KBM-7 (cell line): ENCODE measurements at places on chromosomes 13 and 19.

DNA sequence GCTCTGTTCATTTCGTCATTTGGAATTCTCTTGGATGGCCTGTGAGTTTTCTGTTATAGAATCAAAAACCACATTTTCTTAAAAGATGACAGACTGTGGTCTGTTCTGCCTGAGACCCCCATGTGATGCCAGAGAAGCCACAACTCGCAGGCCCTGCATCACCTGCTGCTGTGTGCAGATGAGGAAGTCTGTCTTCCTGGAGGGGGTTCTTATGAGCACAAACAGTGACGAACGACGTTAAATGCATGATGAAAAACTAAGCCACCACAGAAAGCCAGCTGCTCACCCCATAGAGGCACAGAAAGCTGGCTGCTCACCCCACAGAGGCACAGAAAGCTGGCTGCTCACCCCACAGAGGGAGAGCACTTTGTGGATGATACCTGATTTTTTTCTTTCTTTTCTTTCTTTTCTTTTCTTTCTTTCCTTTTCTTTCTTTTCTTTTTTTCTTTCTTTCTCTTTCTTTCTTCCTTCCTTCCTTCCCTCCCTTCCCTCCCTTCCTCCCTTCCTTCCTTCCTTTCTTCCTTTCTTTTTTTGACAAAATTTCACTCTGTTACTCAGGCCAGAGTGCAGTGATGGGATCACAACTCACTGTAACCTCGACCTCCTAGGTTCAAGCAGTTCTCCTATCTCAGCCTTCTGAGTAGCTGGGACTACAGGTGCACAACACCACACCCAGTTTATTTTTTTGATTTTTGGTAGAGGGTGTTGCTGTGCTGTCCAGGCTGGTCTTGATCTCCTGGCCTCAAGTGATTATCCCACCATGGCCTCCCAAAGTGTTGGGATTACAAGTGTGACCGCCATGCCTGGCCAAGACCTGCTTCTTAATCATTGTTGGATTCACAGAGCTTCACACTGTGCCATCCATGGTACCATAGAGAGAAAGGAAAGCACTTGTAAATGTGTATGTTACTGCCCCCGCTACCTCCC lies 1191.4 kb downstream of the UQCRFS1 start:
- no peak for DNase-seq

GRCh38 chr13:73090116-73090822 lies 31.5 kb downstream of the KLF5 start:
- DNase-seq, result peak; percentile 13

DNA sequence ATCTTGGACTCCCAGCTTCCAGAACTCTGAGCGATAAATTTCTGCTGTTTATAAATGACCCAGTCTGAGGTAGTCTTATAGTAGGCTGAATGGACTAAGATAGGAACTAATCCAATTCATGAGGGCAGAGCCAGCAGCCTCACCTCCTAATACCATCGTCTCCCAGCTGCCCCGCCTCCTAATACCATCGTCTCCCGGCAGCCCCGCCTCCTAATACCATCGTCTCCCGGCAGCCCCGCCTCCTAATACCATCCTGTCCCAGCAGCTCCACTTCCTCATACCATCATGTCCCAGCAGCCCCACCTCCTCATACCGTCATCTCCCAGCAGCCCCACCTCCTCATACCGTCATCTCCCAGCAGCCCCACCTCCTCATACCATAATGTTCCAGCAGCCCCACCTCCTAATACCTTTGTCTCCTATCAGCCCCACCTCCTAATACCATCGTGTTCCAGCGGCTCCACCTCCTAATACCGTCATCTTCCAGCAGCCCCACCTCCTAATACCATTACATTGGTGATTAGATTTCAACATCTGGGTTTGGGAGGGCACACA lies 2.4 kb upstream of the ARGLU1 start:
- no peak for DNase-seq

- DNase-seq, result no peak
Measured at GRCh38 chr19:27805848-27806247, 1407.1 kb downstream of the UQCRFS1 start.

DNA sequence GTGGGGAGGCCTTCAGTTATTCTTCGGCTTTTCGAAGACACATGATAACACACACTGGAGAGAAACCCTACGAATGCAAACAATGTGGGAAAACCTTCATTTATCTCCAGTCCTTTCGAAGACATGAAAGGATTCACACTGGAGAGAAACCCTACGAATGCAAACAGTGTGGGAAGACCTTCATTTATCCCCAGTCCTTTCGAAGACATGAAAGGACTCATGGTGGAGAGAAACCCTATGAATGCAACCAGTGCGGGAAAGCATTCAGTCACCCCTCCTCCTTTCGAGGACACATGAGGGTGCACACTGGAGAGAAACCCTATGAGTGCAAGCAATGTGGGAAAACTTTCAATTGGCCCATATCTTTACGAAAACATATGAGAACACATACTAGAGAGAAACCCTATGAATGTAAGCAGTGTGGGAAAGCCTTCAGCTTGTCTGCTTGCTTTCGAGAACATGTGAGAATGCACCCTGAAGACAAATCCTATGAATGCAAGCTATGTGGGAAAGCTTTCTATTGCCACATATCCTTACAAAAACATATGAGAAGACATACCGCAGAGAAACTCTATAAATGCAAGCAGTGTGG lies 11.8 kb downstream of the ZNF555 start:
- DNase-seq, result no peak
